Right cardiac atrium (tissue), 5 donors: ENCODE measurements at places on chromosomes 6 and 20. TPM values are rescaled to one million over a fixed set of nuclear protein-coding genes. Genes with fewer than 3 reads are reported as not detected.

- no peak for DNase-seq
Observed at GRCh38 chr6:144377586-144378210, 92.6 kb downstream of the UTRN start.

DNA sequence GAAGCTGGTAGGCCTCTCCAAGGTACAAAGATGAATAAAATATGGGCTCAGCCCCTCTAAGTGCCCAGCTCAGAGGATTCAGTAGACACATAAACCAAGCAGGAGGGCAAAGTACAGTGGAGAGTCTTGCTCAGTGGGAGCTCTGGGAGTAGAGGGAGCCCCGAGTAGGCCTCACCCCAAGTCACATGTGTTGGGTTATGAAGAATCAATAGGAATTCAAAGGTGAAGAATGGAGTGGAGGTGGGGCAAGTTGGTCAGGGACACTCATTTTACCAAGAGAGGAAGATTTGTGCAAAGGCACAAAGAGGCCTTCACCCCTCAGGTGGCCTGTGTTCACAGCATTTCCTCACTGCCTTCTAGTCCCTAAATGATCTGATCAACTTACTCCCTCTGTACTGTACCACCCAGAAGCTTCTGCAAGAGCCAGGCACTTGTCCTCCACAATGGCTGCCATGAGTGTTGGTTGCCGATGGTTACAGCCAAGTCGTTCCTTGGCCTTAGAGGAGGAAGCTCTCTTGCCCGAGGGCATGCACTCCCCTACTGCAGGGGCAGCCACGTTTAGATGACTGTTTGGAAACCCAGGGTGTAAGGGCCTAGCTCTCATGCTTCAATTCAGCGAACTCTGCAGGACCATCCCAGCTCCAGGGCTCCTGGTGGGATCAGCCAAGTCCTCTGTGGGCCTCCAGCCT lies 6.7 kb upstream of the CDKN1A start:
- DNase-seq, result no peak

DNA sequence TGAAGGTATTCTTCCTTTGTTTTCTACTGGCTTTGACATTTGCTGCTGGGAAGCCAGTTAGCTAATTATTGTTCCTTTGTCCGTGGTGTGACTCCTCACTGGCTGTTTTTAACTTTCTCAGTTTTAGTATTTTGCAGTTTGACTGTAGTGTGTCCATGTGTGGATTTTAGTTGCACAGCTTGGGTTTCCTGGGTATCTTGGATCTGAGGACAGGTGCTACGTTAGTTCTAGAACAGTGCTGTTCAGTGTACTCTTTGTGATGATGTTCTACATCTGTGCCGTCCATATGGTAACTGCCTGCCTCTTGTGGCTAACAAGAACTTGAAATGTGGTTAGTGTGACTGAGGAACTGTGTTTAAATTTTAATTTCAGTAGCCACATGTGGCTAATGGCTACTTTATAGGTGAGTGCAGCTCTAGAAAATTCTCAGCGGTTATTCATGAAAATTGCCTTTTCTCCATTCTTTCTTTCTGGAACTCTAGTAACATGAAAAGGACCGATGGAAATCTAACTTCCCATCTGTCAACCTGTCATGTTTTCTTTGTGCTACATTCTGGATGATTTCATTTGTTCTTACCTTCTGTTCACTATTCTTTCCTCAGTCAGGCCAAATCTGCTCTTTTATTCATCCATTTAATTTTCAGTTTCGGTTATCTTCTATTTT lies 7.4 kb downstream of the SNX9 start:
- no peak for DNase-seq

DNA sequence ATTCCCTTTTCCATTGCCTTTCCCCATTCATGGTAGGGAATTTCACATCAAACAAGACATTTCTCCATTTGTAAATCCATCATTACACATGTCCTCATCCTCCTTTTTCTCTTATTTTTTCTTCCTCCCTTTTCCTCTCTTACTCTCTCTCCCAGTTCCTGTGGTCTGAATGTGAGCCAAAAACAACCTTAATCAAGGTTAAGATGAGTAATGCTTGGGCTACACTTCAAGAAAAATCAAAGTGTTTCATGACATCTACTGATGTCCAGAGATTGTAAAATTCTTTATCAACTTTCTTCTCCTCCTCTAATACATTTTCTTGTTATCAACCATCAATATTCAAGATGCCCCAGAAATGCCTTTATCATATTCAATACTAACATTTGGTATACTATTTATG lies 208.0 kb upstream of the PRND start:
- DNase-seq, result no peak

DNA sequence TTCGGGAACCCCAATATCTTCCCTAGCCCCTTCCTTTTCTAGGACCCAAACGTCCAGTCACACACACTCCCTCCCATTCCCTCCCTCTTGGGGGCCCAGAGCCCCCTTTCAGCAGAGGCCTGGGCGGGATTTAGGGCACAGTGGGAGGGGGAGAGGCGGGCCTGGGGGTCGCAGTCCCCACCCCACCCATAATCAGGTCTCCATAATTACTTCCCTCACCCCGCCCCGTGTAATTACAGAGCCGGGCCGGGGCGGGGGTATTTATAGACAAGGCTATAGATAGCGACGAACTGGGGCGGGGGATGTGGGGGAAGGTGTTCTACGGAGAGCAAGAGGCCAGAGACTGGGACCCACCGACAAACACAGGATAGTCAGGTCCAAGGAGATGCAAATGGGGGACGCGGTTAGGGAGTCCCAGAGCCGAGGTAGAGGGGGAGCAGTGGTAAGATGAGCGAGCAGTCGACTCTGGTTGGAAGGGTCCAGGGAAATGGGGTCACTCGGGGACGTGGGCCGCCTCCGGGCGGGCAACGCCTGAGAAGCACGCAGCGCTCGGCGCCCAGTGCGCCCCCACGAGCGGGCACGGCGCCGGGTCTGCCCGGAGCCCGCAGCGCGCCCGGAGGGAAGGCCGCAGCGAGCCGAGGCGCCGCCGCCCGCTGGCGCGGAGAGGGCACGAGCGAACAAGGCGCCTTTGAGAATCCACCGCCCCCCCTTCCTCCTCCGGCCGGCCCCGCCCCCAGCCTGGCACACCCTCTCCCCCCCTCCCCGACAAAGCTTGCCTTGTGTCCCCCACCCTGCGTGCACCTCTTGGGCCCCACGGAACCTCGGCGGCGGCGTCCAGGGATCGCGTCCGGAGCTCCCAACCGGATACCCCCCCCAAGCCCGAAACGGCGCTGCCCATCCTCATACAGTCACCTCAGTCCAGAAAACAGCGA lies 670 bp upstream of the COL11A2 start:
- peak; percentile 52 for DNase-seq

GRCh38 chr6:137794516-137795201 lies 72.4 kb upstream of the TNFAIP3 start:
- DNase-seq, result no peak

FAM217A gene
- total RNA-seq, result not detected

DNA sequence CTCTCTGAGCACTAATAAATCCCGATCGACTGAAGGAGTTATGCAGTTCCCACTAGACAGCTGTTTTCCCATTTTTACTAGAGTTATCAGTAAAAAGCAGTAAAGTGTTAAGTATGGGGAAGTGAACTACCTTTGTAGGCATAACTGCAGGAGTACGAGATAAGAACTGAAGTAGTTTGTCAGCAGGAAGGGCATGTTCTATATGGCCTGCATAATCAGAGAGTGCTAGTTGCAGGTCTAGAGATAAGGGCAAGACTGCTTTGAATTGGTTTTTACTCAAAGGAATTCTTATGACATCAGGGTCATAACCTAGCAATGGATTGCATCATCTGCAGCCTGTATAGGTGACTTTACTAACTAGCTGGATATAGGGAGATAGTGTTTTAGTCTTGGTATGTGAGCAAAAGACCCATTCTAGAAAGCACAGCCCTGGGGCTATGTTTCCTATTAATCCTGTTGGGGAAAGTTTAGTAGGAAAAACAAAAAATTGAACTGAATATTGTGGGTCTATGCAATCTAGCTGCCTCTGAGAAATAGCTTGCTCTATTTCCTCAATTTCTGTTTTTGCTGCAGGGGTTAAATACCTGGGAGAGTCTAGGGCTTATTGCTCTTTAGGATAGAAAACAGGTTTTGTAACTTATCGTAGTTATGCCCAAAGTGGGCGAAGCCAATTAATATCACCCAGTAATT lies 22.6 kb upstream of the CRISP1 start:
- no peak for DNase-seq

DNA sequence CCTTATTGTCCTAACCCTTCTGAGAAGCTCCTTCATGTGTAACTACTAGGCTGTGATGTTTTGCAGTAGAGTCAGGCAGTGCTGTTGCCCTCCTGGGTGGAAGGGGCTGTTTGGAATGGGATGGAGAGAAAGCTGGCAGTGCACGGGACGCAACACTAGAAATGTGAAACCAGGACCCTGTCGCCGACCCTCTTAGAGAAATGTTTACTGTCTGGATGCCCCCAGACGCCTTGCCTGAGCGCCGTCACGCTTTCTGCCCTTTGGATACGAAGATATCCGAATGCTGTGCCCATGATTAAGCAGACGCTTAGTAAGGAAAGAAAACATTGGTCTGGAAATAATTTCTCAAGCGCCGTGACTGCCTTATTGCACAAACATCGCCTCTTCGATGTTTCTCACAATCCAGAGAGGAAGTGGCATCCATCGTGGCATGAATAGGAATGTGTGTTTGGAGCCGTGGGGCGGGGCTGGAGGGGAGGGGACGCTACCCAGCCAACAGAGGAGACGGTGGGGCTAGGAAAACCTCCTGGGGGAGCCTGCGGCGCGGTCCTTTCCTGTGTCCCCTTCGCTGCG lies 661 bp upstream of the PPP1R14C start:
- no peak for DNase-seq

GRCh38 chr20:38152621-38153221 lies 12.3 kb downstream of the TGM2 start:
- DNase-seq, result peak; percentile 96

GRCh38 chr20:11274141-11274594 lies 600.4 kb upstream of the JAG1 start:
- no peak for DNase-seq

DNA sequence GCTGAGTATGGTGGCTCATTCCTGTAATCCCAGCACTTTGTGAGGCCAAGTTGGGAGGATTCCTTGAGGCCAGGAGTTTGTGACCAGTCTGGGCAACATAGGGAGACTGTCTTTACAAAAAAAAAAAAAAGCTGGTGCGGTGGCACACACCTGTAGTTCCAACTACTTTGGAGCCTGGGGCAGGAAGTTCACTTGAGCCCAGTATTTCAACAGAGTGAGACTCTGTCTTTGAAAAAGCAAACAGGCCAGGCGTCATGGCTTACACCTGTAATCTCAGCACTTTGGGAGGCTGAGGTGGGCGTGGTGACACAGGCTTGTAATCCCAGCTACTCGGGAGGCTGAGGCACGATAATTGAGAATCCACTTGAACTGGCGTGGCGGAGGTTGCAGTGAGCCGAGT lies 28.7 kb downstream of the MYBL2 start:
- DNase-seq, result peak; percentile 5

ARFGAP1 gene
- 50.7 TPM for total RNA-seq

DNA sequence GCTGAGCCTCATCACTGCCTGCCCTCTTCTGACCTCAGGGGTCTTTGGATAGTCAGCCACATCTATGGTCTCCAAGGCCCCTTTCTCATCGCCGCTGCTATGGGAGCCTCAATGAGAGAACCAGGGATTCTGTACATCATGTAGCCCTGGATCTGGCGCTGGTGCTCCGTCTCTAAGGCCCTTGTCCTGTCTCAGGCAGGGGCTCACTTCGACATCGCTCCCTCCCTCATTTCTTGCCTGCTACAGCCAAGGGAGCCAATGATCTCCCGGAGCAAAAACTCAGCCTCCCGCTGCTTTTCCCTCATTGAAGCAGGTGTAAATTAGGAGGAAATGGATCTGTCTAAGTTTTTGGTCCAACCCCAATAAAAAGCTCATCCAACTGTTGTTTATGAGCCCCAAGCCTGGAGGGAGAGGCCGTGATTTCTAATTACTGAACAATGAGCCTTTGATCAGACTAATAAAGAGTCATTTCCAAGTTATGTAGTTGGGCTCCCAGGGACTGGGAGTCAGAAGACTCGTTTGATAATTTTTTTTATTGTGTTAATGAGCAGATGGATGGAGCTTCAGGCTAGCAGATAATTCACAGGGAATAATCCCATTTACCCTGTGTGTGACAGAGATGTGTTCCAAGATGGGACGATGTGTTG lies 30.9 kb downstream of the LBP start:
- DNase-seq, result no peak

DNA sequence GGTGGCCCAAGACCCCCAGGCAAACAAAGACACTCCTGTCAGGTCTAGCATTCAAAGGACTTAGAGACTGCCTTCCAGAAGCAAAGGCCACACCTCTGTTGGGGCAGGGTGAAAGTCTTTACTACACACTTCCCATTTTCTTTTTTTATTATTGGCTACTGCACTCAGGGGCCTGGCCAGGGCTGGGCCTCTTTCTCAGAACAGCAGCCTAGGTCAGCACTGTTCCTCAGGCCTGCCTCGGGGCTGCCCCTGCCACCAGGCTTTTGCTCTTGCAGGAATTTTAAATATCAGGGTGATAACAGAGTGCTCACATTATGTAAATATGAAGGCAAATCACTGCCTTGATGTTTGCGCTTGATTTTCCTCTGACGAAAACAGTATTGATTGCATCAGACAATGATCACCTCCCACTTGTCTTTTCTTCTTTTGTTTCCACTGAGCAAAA lies 18.5 kb downstream of the GSTA4 start:
- DNase-seq, result peak; percentile 58

- DNase-seq, result no peak
Observed at GRCh38 chr6:130453230-130453629, 87.4 kb downstream of the TMEM200A start.

NR2E1 gene
- total RNA-seq, result not detected

- DNase-seq, result no peak
Observed at GRCh38 chr20:23998844-23999243, 10.3 kb upstream of the GGTLC1 start.

AVP gene
- total RNA-seq, result not detected

- no peak for DNase-seq
Observed at GRCh38 chr6:35425284-35425683, 26.9 kb upstream of the FANCE start.

EGFL8 gene
- total RNA-seq, result 15.1 TPM

NRN1 gene
- total RNA-seq, result 6.5 TPM

GRCh38 chr6:164274493-164274892 lies 860.0 kb downstream of the QKI start:
- no peak for DNase-seq

DNA sequence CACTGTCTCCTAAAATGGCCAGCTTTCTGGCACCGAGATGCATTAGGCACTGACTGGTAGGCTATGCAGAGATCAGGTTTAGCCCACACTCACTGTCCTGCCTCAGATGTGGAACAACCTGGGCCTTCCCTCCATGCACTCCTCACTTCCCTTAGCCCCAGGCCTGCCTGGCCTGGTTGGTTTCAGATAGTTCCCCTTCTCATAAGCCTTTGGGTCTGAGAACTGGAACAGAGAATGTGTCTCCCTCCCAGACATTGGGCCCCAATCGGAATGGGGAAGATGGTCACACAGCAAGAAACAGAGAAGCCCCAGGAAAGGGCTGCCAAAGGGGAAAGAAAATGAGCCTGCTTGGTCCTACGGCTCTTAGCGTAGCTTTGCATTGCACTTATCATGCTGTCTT lies 762.1 kb upstream of the CHD6 start:
- DNase-seq, result no peak

SS18L1 gene
- total RNA-seq, result 8.1 TPM

DNA sequence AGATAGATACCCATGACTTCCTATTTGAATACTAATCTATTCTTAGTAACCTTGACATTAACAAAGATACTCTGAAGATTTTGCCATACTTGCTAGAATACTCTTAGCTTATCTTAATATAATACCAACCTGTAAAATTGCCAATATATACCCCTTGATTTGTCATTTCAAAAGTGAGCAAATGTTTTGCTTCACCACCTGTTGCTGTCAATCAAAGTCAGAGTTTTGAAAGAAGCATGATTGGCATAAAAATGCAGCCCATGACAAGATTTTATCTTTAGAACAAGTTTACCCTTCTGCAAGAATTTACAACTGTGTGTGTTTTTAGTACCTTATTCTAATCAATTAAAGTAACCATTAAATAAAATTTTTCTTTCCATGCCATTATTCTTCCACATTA lies 236.2 kb downstream of the TBX18 start:
- DNase-seq, result no peak
